ENCODE measurements at places on chromosomes 3 and 15. TPM values are rescaled to one million over a fixed set of nuclear protein-coding genes. Genes with fewer than 3 reads are reported as not detected.

The UBE2E1 gene
- total RNA-seq: 102 TPM

The FANCD2OS gene
- not detected for total RNA-seq

The KY gene
- not detected for total RNA-seq

The LOXL1 gene
- total RNA-seq: 35.8 TPM

The ATP8B4 gene
- total RNA-seq: 0.20 TPM

The CCR9 gene
- total RNA-seq: not detected

The CPNE4 gene
- 0.22 TPM for total RNA-seq

The CHRNA3 gene
- total RNA-seq: not detected

The CXCR6 gene
- total RNA-seq: 0.74 TPM

The MORC1 gene
- total RNA-seq: not detected

The PAQR9 gene
- not detected for total RNA-seq

- H3K4me1 ChIP-seq: peaks cover 7% of the 10 kb centered on the region
- H3K4me3 ChIP-seq: no peak overlapping the region
- H3K27ac ChIP-seq: no peak overlapping the region
- DNase-seq: no peak
- no peaks in the 10 kb centered on the region for H3K27me3 ChIP-seq
Observed at GRCh38 chr3:32395496-32395895, 3.8 kb downstream of the CMTM7 start.

DNA sequence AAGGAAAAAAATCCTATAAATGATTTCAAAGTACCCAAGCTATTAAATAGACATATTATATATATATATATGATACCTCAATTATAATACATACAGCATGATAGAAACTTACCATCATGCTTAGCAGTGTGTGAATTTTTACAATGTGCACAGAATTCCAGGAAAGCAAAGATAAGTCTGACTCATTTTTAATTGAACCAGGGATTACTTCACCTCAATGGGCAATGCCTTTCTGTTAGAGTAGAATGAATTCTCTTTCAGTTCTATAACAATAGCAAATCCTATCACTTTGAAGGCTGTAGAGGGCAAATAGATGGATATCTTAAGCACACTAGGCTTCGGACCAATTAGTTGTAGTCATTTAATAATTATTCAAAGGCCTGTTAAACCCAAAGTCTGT is 54.8 kb upstream of the P3H2 start:
- H3K27ac ChIP-seq: no peak overlapping the region
- H3K4me1 ChIP-seq: no peaks in the 10 kb centered on the region
- H3K36me3 ChIP-seq: no peaks in the 10 kb centered on the region
- H3K4me3 ChIP-seq: no peak overlapping the region
- no peaks in the 10 kb centered on the region for H3K27me3 ChIP-seq

DNA sequence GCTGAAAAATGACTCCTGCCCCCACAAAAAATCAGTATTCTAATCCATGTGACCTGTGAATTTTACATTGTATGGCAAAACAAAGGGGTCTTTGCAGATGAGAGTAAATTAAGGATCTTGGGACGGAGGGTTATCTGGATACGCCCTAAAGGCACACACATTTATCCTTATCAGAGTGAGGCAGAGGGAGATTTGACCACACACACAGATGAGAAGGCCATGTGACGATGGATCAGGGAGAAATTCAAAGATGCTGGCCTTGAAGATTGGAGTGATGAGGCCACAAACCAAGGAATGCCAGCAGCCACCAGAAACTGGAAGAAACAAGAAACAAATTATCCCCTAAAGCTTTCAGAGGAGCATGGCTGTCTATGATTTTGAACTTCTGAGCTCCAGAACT is 288.5 kb downstream of the XXYLT1 start:
- DNase-seq: no peak
- H3K27me3 ChIP-seq: no peaks in the 10 kb centered on the region
- H3K4me1 ChIP-seq: peaks cover 13% of the 10 kb centered on the region
- H3K4me3 ChIP-seq: no peak overlapping the region
- H3K36me3 ChIP-seq: no peaks in the 10 kb centered on the region

DNA sequence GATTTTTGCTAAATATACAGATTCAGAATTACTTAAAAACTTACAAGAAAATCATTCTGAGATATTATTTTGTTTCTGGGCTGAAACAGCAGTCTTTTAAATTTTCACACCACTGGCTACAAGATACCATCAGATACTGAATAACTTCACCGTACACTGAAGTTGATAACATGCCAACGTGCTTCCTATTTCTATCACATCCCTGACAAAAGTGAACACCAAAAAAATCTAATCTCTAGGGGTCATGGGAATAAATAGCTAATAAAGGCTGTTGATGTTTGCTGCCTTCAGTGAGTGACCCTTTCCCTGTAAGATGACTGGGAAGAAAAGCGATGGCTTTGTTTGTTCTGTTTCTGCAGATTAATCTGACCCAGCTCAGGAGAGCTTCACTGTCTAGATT is 120.5 kb downstream of the DUT start:
- no peak for DNase-seq
- H3K27ac ChIP-seq: no peak overlapping the region
- H3K4me3 ChIP-seq: no peak overlapping the region

GRCh38 chr3:50436114-50436674 is 67.2 kb downstream of the CACNA2D2 start:
- no peaks in the 10 kb centered on the region for H3K36me3 ChIP-seq
- peaks cover 8% of the 10 kb centered on the region for H3K27me3 ChIP-seq
- H3K4me3 ChIP-seq: no peak overlapping the region
- no peak overlapping the region for H3K27ac ChIP-seq
- H3K4me1 ChIP-seq: no peaks in the 10 kb centered on the region

DNA sequence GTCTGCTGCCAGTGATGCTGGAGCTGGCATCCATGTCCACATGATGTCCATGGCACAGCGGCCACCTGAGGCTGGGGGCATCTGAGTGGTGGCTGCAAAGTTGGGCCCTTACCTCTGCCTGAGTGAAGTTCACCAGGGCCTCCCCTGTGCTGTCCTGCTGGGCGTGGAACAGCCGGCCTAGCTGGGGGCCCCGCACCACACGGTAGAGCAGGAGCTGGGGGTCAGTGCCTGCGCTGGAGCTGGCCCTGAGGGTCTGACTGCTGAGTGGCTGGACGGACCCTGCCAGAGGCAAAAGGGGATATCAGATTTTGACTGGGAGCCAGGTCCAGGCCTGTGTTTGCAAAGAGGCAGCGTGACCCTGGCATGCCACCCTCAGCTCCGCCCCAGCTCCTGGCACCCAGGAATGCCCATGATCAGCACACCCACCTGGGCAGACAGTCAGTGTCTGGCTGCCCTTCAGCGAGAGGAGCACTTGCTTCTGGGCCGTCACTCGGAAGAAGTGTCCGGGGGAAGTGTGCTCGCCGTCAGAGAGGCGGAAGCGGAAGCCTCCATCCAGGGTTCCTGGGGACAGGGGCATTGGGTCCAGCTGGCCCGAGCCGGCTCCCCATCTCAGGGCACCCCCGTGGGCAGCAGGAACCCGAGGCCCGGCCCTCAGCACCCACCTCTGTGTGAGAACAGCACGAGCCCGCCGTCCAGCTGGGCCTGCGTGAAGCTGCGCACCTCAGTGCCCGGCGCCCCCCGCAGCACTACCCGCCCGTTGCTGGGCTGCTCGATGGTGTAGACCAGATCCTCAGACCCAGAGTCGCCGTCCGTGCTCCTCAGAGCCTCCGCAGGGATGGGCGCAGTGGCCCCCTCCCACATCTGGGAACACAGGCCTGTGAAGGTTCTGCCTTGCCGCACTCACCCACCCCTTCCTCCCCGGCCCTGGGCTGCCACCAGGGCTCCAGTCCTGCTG is 30.2 kb downstream of the CSPG4 start:
- no peak overlapping the region for H3K27ac ChIP-seq
- H3K36me3 ChIP-seq: no peaks in the 10 kb centered on the region
- H3K4me3 ChIP-seq: no peak overlapping the region
- no peaks in the 10 kb centered on the region for H3K27me3 ChIP-seq

DNA sequence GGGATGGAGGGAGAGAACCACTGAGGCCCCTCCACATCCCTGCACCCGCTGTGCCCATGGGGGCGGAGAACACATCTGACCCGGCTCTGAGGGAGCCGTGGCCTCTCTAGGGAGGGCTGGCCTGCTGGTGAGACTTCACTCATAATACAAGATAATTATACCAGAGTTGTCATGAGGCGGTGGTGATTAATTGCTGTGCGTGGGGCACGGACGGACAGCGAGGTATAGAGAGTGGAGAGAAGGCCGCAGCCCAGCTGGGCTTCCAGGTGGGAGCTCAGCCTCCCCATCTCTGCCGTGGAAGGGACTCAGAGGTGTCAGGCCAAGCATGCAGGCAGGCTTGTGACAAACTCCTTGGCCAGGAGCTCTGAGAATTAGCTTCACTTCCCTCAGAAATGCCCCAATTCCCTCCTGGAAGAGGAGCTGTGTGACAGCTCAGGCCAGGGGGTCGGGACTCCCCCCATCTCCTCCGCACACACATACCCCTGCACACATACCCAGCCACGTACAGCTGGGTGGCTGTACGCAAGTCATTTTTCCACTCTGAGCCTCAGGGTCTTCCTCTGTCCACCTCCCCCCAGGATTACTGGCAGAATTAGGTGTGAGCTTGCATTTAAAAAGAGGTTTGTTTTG is 6.0 kb upstream of the GATA2 start:
- H3K4me3 ChIP-seq: no peak overlapping the region
- DNase-seq: no peak
- no peak overlapping the region for H3K27ac ChIP-seq
- H3K36me3 ChIP-seq: 0 out of 2 replicates have a peak, but pooled peaks cover 3% of the 10 kb centered on the region
- no peaks in the 10 kb centered on the region for H3K27me3 ChIP-seq
- no peaks in the 10 kb centered on the region for H3K4me1 ChIP-seq

DNA sequence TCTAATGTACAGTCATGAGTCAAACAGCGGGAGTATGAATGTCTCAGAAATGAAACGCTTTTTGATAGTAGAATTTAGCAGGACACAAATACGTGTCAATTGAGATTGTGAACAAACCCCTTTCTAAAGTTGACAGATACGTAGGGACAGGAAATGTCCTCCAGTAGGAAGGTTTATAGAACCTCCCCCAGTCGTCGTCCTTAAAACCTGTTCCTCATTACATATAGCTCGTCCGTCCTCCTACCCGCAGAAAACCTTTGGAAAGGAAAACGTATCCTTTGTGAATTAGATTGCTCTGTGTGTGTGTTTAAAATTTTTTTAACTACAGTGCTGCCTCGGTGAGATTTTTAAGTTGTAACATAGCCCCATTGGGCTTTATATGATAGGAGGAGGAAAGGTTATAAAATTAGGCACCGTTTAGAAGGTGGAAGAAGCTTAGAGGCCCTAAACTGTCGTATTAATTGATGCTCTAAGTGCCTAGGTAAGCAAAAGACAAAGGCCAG is 4.1 kb downstream of the UBE2E1 start:
- DNase-seq: no peak
- H3K4me1 ChIP-seq: peaks cover 55% of the 10 kb centered on the region
- peak overlapping the region; percentile 69 for H3K27ac ChIP-seq
- H3K27me3 ChIP-seq: no peaks in the 10 kb centered on the region
- peak overlapping the region; percentile 97 for H3K4me3 ChIP-seq

GRCh38 chr3:172903642-172904320 is 153.3 kb downstream of the ECT2 start:
- no peak overlapping the region for H3K4me3 ChIP-seq
- DNase-seq: no peak
- peaks cover 5% of the 10 kb centered on the region for H3K27me3 ChIP-seq

- H3K4me1 ChIP-seq: peaks cover 24% of the 10 kb centered on the region
- peak; percentile 84 for DNase-seq
- H3K27ac ChIP-seq: peak overlapping the region; percentile 55
- peak overlapping the region; percentile 38 for H3K4me3 ChIP-seq
Observed at GRCh38 chr3:24678421-24678865, 183.8 kb upstream of the THRB start.

GRCh38 chr3:4731543-4732111 is 238.5 kb downstream of the ITPR1 start:
- no peaks in the 10 kb centered on the region for H3K27me3 ChIP-seq
- H3K4me1 ChIP-seq: peaks cover 23% of the 10 kb centered on the region
- H3K4me3 ChIP-seq: no peak overlapping the region

DNA sequence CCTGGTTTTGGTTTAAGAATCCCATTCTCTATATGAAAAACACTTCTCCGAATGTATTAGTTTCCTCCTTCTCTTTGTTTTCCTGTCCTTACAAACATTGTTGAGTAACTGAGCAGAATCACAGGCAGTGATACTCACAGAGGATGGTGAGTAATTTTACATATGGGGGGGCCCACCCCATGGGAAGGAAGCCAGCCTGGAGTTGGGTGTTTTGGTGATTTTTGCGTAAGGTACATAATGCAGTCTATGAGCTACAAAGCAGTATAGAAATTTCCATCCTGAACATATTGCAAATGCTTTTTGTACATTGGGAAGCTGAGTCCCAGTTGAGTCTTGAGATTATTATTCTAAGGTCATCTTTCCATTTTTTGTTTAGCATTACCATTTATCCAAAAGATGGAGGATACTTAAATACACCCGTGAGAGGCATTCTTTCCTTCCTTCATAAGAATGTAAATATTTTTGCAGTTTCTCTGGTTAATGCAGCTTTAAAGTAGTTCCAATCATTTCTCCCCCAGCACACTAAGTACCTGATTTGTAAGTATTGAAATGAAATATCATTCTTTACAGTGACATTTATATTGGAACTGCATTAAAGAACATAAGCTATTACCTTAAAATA is 476.8 kb downstream of the AGBL1 start:
- H3K36me3 ChIP-seq: no peaks in the 10 kb centered on the region
- H3K4me3 ChIP-seq: no peak overlapping the region
- no peak overlapping the region for H3K27ac ChIP-seq
- DNase-seq: no peak

- no peak for DNase-seq
- no peak overlapping the region for H3K27ac ChIP-seq
- no peaks in the 10 kb centered on the region for H3K36me3 ChIP-seq
- H3K4me3 ChIP-seq: no peak overlapping the region
- no peaks in the 10 kb centered on the region for H3K4me1 ChIP-seq
Observed at GRCh38 chr3:84439476-84439875, 519.3 kb upstream of the CADM2 start.

GRCh38 chr15:46326173-46326572 is 691.3 kb downstream of the SQOR start:
- no peak overlapping the region for H3K4me3 ChIP-seq
- no peaks in the 10 kb centered on the region for H3K36me3 ChIP-seq
- no peak for DNase-seq
- no peaks in the 10 kb centered on the region for H3K4me1 ChIP-seq

DNA sequence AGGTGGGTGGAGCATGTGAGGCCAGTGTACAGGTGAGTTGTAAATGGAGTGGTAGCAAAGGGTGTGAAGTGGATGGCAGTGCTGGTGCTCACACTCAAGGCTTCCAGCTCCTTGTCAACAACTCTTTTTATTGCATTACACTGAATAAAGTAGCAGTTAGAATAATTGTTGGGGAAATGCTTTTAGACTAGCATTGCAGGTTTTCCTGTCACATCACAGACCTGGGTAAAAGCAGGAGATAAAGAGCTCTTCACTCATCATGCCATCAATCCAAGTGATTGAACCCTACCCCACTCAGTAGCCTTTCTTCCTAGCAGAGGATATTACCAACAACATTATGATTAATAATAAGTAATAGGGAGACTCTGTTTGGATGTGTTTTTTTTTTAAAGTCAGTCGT is 81.6 kb downstream of the CDIN1 start:
- no peak for DNase-seq
- peaks cover 3% of the 10 kb centered on the region for H3K36me3 ChIP-seq
- no peak overlapping the region for H3K4me3 ChIP-seq
- no peaks in the 10 kb centered on the region for H3K4me1 ChIP-seq

GRCh38 chr3:20080956-20081554 is 40.8 kb downstream of the KAT2B start:
- H3K27ac ChIP-seq: no peak overlapping the region
- H3K27me3 ChIP-seq: no peaks in the 10 kb centered on the region
- peak; percentile 0 for DNase-seq
- no peak overlapping the region for H3K4me3 ChIP-seq
- H3K4me1 ChIP-seq: no peaks in the 10 kb centered on the region

- no peaks in the 10 kb centered on the region for H3K36me3 ChIP-seq
- peak; percentile 81 for DNase-seq
- no peaks in the 10 kb centered on the region for H3K27me3 ChIP-seq
Observed at GRCh38 chr3:58560771-58561311, 16.4 kb downstream of the FAM107A start.

GRCh38 chr15:73296609-73297353 is 72.0 kb downstream of the HCN4 start:
- no peak for DNase-seq
- no peaks in the 10 kb centered on the region for H3K4me1 ChIP-seq

Measured in PC-9 (cell line).